ENCODE measurements at places on chromosomes 2 and 18. TPM values are rescaled to one million over a fixed set of nuclear protein-coding genes. Genes with fewer than 3 reads are reported as not detected.

GRCh38 chr2:218618102-218618860, 10.6 kb downstream of the PLCD4 start:
- no peak for DNase-seq
- H3K27ac ChIP-seq, result no peak overlapping the region
- no peaks in the 10 kb centered on the region for H3K27me3 ChIP-seq
- no peak overlapping the region for H3K4me3 ChIP-seq

- DNase-seq, result no peak
- no peak overlapping the region for H3K27ac ChIP-seq
- H3K36me3 ChIP-seq, result no peaks in the 10 kb centered on the region
Measured at GRCh38 chr2:224038830-224039079, 331 bp downstream of the SERPINE2 start.

DNA sequence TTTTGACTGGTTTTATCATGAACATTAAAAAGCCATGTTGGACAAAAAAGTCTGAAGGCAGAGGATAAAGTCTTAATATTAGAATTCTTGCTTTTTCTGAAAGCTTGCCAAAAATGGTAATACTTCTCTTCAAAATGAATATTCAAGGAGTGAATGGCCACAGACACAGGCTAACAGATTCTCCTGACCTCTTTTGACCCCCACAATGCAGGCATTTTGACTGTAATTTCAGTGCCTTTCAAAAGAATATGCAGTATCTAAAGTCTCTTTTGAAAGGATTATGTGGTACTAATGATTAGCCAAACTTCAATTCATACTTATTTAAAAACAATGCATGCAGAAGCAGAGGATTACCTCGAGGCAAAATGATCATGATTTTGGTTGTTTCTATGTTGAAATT, 557.8 kb upstream of the GCFC2 start:
- H3K27me3 ChIP-seq, result no peaks in the 10 kb centered on the region
- no peak overlapping the region for H3K4me3 ChIP-seq
- no peaks in the 10 kb centered on the region for H3K4me1 ChIP-seq
- DNase-seq, result no peak
- no peak overlapping the region for H3K27ac ChIP-seq

DNA sequence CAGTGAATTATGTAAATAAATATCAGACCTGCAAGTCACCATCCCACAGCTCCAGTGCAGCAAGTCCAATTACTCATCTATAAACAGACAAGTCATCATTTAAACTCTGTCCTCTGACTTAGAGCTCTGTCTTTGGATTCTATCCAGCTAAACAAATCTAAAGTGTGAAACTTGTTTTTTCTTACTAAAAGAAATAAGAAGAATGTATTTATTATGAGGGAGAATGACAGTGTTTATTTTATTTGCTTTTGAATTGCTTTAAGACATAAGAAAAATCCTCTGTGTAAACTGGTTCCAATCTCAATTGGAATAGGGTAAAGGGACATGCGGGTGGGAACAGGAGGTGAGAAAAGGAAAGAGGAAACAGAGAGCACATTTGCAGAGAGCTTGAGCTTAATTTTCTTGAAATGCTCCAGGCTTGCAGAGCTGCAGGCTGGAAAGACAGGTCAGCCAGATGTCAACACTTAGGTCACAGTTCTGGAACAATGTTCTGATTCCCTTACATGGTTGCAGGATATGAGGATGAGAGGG, 355.8 kb downstream of the MEIS1 start:
- no peak for DNase-seq
- H3K27ac ChIP-seq, result no peak overlapping the region
- H3K27me3 ChIP-seq, result no peaks in the 10 kb centered on the region
- no peaks in the 10 kb centered on the region for H3K36me3 ChIP-seq
- no peaks in the 10 kb centered on the region for H3K4me1 ChIP-seq
- no peak overlapping the region for H3K4me3 ChIP-seq

Gene CDH2
- total RNA-seq, result 1.6 TPM

Gene SCN9A
- total RNA-seq, result 11.8 TPM

Gene SLC8A1
- 29.9 TPM for total RNA-seq
